NCI-H446 treated with DMSO at 0.1 percent for 48 hours (cell line): ENCODE measurements at places on chromosomes 2 and 18.
A peak's percentile ranks its signal among the peaks of the same experiment; 100 is the strongest.

DNA sequence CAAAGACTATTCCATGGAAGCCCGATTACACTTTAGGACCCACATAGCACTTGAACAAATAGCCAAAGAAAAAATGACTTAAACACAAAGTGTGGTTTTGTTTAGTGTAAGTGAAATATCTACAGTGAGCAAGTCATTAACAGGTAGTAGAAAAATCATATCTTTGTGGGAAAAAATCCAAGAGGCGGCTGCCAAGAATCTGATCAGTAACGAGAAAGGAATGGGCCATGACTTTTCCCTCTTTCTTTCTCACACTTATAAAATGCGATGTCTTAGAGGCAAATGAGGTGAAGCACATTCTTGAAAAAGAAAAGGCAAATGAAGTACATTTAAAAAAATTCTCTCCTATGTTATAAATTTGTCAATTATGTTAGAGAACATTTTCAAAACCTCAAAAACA is 12.9 kb upstream of the GEMIN6 start:
- DNase-seq = no peak

- DNase-seq = no peak
Observed at GRCh38 chr2:96233880-96234316, 25.3 kb upstream of the STARD7 start.

- no peak for DNase-seq
Observed at GRCh38 chr2:70123051-70123828, 36.0 kb downstream of the PCBP1 start.

- DNase-seq = no peak
Observed at GRCh38 chr18:70709144-70709543, 420.3 kb downstream of the SOCS6 start.

DNA sequence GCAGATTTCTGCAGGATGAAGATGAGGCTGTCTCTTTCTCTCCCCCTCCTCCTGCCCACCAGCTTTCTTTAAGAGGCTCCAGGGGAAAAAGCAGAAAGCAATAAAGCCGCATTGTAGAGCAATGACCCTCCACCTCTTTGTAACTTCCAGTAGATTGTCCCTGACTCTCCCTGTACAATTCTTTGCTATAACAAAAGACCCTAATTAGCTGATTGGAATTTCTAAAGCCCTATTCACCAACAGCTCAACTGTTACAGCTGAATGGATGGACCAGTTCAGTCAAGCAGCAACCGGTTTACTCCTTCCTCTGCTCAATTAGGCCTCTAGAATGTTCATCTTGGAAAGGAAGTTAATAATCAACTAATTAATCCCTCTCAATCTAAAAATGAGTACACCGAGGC is 301.0 kb downstream of the STK39 start:
- DNase-seq = no peak

GRCh38 chr2:219460424-219460926 is 25.8 kb downstream of the SPEG start:
- DNase-seq = peak; percentile 16

DNA sequence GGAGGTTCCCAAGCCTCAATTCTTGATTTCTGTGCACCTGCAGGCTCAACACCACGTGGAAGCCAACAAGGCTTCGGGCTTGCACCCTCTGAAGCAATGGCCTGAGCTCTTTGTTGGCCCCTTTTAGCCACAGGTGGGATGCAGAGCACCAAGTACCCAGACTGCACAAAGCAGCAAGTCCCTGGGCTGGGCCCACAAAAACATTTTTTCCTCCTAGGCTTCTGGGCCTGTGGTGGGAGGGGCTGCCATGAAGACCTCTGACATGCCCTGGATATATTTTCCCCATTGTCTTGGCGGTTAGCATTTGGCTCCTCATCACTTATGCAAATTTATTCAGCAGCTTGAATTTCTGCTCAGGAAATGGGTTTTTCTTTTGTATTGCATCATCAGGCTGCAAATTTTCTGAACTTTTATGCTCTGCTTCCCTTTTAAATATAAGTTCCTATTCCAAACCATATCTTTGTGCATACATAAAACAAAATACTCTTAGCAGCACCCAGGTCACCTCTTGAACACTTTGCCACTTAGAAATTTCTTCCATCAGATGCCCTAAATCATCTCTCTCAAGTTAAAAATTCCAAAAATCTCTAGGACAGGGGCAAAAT is 9.0 kb upstream of the MATN3 start:
- no peak for DNase-seq

DNA sequence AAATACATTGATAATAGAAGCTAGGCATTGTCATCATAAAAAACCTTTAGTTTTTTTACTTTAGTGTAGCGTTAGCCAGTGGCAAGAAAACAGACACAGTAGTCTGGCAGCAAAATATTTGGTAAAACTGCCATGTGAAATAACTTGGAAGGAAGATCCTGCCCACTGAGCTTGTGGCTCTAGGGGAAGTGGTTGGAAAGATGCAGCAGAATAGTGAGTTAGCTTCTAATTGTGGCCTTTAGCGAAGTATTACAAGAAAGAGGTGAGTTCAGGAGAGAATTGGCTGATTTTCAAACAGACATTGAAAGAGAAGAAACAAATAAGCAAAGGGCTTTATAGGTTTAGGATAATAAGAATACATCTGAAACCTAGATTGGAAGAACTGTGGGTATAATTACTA is 1887.8 kb upstream of the CELF4 start:
- no peak for DNase-seq

GRCh38 chr2:131584380-131584779 is 56.7 kb downstream of the CCDC74A start:
- DNase-seq = no peak
